ENCODE measurements at places on chromosomes 5 and 9. TPM values are rescaled to one million over a fixed set of nuclear protein-coding genes. Genes with fewer than 3 reads are reported as not detected.

DNA sequence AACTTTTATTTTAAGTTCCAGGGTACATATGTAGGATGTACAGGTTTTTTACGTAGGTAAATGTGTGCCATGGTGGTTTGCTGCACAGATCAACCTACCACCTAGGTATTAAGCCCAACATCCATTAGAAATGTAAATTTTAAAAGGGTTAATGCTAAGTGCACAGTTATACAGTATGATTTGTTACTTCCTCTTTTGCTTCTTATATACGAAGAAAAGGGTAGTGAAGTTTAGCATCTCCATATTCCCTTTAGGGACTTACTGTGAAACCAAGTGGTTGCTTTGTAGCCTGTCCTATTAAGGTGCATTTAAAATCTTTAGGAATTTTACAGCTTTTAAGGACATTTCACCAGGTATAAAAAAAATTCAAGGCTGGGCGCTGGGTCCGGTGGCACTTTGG lies 46.4 kb downstream of the RBM27 start:
- DNase-seq, result no peak

DNA sequence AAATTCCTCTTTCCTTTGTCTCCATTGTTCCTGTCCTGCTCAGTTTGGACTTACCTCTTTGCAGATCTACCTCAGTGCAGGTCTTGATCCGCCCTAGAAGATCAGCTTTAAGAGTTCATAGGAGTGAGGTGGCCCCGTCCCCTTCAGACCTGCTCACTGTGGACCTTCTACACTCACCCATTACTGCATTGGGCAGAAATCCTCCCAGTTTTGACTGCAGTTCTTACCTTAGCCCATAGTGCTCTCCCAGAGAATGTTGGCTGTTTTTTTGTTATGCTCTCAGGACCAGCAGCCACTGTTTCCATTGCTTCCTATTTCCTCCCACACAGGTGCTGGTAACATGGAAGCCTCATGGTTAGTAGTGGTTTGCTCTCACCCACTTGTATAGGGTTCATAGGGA lies 63.3 kb downstream of the GALNT10 start:
- DNase-seq, result no peak

DNA sequence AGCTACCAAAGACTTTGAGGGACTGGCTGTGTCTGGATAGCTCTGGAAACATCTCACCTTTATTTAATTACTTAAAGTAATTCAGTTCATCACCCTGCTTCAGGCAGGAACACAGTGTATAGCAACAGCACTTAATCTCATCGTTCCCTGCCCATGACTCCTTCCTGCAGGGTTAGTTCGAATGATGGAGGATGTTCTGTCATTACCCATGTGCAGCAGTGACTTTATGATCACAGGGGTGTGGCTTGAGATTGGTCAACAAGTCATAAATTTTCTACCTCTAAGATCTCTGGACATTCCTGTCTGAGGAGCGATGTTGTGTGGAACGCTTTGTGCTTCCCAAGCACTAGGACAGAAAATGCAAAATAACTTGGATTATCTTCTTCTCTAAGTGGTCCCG lies 37.1 kb upstream of the PRUNE2 start:
- DNase-seq, result no peak

DNA sequence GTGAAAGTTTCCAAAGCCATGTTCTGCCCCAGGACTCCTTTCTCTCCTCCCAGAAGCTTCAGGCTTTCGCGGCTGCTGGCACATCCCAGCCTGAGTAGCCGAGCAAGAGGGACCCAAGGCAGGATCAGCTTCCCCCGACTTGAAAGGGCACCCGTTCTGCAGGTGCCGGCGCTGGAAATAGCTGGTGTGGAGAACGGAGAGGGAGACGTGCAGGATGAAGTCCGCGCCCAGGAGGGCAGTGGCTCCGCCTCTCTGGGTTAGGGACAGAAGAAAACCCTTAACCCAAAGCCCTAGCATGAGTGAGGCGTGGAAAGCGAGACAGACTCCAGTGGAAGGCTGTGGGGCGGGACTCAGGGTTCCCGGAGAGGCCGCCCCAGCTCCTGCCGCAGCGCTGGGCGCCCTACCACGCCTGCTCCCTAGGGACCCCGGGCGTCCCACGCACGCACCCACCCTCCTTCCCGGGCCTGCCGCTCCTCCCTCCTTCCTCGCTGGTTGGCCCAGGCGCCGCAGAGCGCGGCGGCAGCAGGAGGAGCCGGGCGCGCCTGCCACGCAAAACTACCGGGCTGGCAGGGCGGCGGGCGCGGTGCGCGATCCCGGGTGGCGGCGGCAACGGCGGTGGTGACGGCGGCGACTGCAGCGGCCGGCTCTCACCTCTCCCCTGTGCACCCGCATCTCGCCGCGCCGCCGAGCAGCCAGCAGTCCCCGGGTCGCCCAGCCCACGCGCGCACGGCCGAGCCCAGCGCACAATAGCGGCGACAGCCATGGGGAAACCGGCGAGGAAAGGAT lies at the start of gene SLC1A1:
SLC1A1 (plus strand) TSS at position 550 of the 786 bp plus-strand sequence; CDS start at position 762, 212 bp downstream.
- peak; percentile 85 for DNase-seq

- peak; percentile 14 for DNase-seq
These were observed 39.1 kb upstream of the SH3PXD2B start for GRCh38 chr5:172493461-172493860.

DNA sequence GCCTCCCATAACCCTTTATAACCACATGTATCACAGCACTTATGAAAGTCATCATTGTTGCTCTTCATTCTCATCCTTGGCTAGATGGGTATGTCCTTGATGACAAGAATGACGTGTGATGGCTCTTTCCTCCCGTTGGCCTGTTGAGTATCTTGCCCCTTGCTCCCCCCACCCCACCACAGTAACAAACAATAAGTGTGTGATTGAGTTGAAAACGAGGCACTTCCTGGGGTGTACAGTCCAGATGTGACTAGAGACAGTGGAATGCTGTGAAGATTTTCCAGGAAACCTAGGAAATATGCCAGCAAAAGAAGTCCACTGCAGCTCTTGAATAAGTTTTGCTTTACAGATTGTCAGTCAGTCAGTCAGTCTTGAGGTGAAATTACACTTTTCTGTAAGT lies 262.5 kb downstream of the ELAVL2 start:
- DNase-seq, result no peak

RASA1 gene
- total RNA-seq, result 23.0 TPM
